Activated naive CD8-positive, alpha-beta T cell treated with anti-CD3 and anti-CD28 coated beads for 36 hours (primary cell): ENCODE measurements at places on chromosomes 7 and 10. TPM values are rescaled to one million over a fixed set of nuclear protein-coding genes. Genes with fewer than 3 reads are reported as not detected.

Gene MKI67
- total RNA-seq = 210 TPM

Gene ADCY1
- not detected for total RNA-seq

Gene CRYGN
- total RNA-seq = 0.12 TPM

- peak; percentile 2 for DNase-seq
- H3K27me3 ChIP-seq = peaks cover 18% of the 10 kb centered on the region
- peaks cover 8% of the 10 kb centered on the region for H3K4me1 ChIP-seq
- H3K27ac ChIP-seq = no peak overlapping the region
- no peak overlapping the region for H3K4me3 ChIP-seq
Observed at GRCh38 chr7:40598915-40599314, 464.1 kb downstream of the SUGCT start.

DNA sequence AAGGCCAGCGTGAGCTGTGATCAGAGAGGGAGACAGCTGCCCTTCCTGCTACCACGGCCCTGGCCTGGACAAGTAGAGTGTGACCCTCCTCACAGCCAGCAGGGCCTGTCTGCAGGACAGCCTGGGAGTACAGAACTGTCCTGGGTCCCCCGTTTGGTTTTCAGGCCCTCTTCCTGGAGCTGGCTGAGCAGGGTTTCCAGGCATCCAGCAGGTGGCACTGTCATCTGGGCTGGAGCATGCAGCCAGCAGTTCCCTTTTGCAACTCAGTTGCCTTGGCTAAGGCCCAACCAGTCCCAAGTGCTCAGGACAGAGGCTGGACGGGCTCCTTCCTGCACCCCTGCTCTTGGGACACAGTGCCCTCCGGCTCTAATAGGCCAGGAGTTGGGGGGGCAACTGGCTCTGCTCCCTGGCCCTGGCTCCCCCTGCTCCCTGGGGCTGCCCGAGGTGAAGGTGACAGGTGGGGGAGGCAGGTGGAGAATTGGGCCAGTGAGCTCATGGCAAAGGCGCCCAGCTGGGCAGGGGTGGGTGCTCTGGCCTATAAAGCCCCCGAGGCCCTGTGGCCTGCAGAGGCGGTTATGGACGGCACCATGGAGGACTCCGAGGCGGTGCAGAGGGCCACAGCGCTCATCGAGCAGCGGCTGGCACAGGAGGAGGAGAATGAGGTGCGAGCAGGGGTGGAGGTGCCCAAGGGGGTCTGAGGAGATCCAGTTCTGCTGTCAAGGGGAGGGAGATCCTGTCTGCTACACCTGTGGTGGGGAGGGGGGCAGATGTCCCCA lies at the start of gene ANKRD2:
Gene ANKRD2 (plus strand): TSS at position 566 of the 776 bp plus-strand sequence. CDS start 10 bp downstream, at position 576.
- peaks cover 2% of the 10 kb centered on the region for H3K4me1 ChIP-seq
- no peaks in the 10 kb centered on the region for H3K36me3 ChIP-seq
- H3K4me3 ChIP-seq = no peak within 1 kb of the TSS
- peak; percentile 57 for DNase-seq
- H3K27me3 ChIP-seq = no peaks in the 10 kb centered on the region
- H3K27ac ChIP-seq = no peak within 1 kb of the TSS

GRCh38 chr7:73530800-73531199 lies 8.7 kb upstream of the BAZ1B start:
- H3K4me3 ChIP-seq = no peak overlapping the region
- H3K4me1 ChIP-seq = peaks cover 15% of the 10 kb centered on the region
